Mesothelial cell of epicardium (in vitro differentiated cells): ENCODE measurements at places on chromosomes 5 and 9. TPM values are rescaled to one million over a fixed set of nuclear protein-coding genes. Genes with fewer than 3 reads are reported as not detected.

- no peak for DNase-seq
Observed at GRCh38 chr5:150540615-150541396, 32.9 kb downstream of the NDST1 start.

STPG3 gene
- 0.18 to 0.29 TPM in 2 of 3 replicates, not detected in the other for total RNA-seq

- peak; percentile 24 for DNase-seq
Observed at GRCh38 chr9:125434986-125435775, 173.6 kb downstream of the GAPVD1 start.

- no peak for DNase-seq
Observed at GRCh38 chr9:12833701-12834100, 58.9 kb downstream of the LURAP1L start.

IFNA2 gene
- 0.34 to 0.62 TPM (median 0.58 TPM) in 3 replicates for total RNA-seq

- DNase-seq: no peak
Observed at GRCh38 chr9:124635285-124635684, 128.1 kb upstream of the NR5A1 start.

NTRK2 gene
- 63.4 to 67.5 TPM (median 65.0 TPM) in 3 replicates for total RNA-seq

ICE1 gene
- 36.7 to 37.9 TPM (median 37.4 TPM) in 3 replicates for total RNA-seq

GRCh38 chr9:95383185-95383676 lies 65.7 kb upstream of the FANCC start:
- no peak for DNase-seq

- DNase-seq: no peak
Observed at GRCh38 chr9:71675857-71676165, 92.5 kb downstream of the CEMIP2 start.

DNA sequence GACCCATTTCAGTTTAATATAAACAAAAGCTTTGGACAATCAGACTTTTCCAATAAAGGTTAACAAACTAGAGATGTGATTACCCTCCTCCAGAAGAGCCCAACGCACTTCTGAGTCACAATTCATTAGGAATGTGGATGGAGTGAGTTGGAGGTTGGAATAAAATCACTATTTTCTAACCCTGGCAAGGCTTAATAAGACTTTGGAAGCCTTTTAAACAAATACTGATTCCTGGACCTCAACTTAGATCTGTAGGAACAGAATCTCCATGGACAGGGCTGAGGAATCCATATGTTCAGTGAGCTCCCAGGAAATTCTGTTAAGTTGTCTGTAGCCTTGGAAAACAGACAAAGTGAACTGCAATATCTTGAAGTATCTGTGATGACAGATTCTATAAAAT lies 233.5 kb upstream of the ELL2 start:
- no peak for DNase-seq

DNA sequence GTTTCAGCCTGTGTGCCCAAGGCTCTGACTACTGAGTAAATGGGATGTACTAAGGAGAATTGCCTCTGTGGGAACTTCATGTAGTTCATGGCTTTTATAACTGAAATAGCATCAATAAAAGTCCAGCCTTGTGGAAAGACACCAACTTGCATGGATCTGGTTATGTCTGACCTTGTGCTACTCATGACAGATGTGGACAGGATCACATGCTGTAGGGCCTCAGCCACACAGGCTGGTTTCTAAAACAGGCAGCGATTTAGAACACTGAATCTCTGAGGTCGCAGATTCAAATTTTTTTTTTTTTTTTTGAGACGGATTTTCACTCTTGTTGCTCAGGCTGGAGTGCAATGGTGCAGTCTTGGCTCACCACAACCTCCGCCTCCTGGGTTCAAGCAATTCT lies 66.5 kb upstream of the SPIN1 start:
- no peak for DNase-seq

DNA sequence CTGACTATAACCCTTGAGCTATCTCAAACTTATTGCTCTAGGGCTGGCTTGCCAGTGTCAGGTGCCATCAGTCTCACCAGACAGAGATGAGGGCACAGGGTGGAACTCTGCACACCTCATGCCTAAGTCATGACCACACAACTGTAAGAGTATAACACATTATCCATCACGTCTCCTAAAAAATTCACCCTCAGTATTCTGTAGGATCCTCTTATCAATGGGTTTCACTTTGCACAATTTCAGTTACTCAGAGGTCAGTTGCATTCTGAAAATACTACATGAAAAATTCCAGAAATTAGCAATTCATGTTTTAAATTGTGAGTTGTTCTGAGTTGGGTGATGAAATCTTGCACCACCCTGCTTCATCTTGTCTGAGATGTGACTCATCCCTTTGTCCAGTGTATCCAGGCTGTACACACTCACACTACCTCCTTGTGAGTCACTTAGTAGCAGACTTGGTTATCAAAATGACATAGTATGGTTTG lies 690.9 kb upstream of the CDH18 start:
- DNase-seq: no peak

GRCh38 chr5:133918731-133919130 lies 49.7 kb downstream of the C5orf15 start:
- DNase-seq: no peak

DNA sequence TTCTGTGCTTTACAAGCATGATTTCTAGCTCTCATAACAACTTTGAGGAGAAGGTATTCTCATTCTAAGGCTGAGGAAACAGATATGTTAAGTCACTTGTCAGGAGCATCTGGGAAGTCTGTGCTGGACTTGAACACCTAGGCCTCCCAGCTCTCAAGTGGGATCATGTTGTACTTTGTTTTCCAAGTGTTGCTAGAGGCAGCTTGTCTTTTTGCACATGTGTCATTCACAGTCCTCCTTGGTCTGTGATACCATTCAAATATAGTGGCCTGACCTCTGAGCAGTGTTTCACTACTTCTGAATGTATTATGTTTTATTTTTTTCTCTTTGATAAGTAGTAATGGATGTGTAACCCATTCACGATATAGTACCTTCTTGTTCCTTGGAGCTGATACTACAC lies 21.2 kb downstream of the ZSWIM6 start:
- no peak for DNase-seq

ZNF169 gene
- total RNA-seq: 9.6 to 10.5 TPM (median 9.8 TPM) in 3 replicates

DRD1 gene
- total RNA-seq: 0.34 to 0.54 TPM (median 0.40 TPM) in 3 replicates

MOB3B gene
- 13.6 to 14.8 TPM (median 14.6 TPM) in 3 replicates for total RNA-seq

DNA sequence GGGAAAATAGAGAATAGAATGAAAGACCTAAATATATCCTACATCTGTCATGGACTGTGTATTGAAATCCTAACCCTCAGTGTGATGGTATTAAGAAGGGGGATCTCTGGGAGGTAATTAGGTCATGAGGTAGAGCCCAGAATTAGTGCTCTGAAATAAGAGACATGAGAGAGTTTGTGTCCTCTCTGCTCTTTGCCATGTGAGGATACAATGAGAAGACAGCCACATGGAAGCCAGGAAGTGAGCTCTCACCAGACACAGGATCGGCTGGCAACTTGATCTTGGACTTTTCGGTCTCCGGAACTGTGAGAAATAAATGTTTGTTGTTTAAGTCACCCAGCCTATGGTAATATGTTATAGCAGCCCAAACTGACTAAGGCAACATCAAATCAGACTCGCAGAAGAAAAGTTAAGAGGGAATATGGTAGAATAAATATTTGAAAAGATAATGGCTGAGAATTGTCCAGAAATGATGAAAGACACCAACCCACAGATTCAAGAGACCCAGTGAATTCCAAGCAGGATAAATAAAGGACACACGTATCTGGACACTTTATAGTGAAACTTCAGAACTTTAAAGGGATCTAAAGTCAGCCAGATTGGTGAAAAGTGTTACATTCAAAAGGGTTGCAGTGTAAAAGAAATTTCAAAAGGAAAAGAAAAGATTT lies 12.7 kb upstream of the SLC36A1 start:
- no peak for DNase-seq

- DNase-seq: no peak
Observed at GRCh38 chr9:4740388-4740637, 689 bp downstream of the AK3 start.

TLN1 gene
- total RNA-seq: 224 to 230 TPM (median 226 TPM) in 3 replicates

NAA35 gene
- total RNA-seq: 35.0 to 38.4 TPM (median 36.5 TPM) in 3 replicates

DNA sequence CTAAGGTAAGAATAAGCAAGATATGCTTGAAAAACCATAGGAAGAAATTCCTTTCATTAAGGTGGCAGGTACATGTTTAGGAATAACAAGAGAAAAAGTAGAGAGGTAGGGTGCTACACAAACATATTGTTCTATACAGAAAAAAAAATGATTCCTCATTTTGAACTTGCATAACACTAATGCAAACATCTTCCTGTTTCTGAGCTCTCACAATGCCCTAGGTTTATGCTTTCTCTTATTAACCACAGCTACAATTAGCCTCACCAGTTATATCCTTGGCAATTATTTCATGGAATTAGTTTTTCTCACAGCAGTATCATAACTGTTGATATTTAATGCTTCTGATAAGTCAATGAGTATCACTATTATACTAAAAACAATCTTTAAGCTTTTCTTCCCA lies 20.7 kb downstream of the CEMIP2 start:
- DNase-seq: no peak

TAS2R1 gene
- not detected in 3 replicates for total RNA-seq

GRCh38 chr5:176822041-176822792 lies 11.9 kb downstream of the UNC5A start:
- no peak for DNase-seq

GRCh38 chr9:18926513-18926912 lies 106.5 kb downstream of the SAXO1 start:
- no peak for DNase-seq

DNA sequence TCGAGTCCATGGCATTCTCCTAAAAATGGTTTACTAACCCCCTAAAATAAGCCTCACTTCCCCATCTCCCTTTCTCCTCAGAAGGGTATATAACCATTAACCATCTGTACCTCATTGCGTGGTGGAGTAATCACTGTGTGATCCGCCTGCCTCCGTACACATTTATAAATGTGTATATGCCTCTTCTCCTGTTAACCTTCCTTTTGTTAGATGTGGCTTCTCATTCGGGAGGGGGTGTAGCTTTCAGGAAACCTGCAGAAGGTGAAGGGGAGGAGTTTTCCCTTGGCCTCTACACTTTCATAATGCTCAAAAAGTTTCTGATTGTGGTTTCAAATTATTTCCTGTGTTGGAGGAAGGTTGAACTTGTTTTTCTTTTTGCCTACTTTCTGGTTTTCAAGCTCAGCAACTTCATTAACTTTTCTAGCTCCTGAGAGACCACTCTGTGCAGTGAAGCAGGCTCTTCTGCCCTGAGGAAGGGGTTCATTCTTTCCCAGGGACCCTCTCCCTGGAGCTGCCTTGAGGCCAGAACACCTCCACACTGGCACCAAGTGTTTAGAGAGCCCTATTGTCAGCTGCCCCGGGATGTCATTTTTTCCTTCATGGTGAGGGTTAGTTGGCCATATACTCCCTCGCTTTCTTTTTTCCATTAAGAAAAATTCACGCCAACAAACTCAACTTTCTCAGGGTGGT lies 46.9 kb downstream of the RASGRF2 start:
- DNase-seq: no peak

RABGAP1 gene
- total RNA-seq: 79.6 to 88.1 TPM (median 84.5 TPM) in 3 replicates

- no peak for DNase-seq
Observed at GRCh38 chr9:24881361-24881760, 335.7 kb upstream of the IZUMO3 start.

DNA sequence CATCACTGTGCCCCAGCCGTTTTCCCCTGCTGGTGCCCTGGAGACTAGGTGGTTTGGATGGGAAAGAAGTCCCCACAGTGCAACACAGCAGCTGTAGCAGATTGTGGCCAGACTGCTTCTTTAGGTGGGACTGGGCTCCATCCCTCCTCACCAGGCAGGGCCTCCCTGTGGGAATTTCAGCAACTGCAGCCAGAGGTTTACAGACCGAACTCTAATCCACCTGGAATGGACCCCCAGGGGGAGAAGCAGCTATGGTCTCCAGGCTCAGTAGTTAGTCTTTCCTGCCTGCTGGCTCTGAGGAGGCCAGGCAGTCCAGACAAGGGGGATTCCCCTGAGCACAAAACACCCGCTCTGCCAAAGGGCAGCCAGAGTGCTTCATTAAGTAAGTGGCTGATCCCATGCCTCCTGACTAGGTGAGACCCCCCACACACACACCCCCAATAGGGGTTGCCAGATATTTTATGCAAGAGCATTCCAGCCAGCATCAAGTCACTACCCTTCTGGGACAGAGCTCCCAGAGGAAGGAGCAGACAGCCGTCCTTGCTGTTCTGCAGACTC lies 188.9 kb downstream of the SGCD start:
- no peak for DNase-seq

DNA sequence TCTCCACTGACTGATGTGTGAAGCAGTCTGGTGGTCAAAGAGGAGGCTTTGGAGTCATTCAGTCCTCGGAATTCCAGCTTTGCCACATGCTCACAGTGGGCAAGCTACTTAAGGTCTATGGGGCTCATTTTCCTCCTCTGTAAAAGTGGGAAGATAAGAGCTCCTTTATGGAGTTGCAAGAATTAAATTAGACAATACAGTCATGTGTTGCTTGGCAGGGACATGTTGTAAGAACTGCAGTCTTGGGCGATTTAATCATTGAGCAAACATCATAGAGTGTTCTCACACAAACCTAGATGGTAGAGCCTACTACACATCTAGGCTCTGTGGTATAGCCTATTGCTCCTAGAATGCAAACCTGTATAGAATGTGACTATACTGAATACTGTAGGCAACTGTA lies 253.9 kb downstream of the SH3GL2 start:
- no peak for DNase-seq

- no peak for DNase-seq
Observed at GRCh38 chr9:2263111-2263510, 248.0 kb downstream of the SMARCA2 start.

DNA sequence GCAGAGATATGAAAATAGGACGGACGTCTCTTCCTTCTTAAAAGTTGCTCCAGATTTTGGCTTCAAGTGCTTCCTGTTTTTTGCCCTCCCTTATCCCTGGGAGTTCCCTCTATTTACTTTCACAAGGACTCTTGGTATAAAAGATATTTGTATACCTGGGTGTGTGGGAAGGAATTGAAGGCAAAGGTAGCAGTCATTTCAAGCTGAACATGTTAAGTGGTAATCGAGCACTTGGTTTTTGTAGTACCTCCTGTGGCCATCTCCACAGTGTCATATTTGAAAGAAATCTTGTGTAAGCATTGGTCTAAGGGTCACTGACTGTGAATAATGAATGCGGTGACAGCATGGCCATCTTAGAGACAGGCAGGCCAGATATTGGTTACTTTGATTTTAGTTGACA lies 593.6 kb downstream of the MTRR start:
- DNase-seq: no peak

- no peak for DNase-seq
Observed at GRCh38 chr9:122180633-122181032, 20.9 kb downstream of the MORN5 start.
